Stimulated activated CD4-positive, alpha-beta T cell treated with anti-CD3 and anti-CD28 coated beads, Interleukin-1b, Interleukin-23, amount 100 ng/mL, for 1 hour (primary cell): ENCODE measurements at places on chromosomes 11 and 22.

DNA sequence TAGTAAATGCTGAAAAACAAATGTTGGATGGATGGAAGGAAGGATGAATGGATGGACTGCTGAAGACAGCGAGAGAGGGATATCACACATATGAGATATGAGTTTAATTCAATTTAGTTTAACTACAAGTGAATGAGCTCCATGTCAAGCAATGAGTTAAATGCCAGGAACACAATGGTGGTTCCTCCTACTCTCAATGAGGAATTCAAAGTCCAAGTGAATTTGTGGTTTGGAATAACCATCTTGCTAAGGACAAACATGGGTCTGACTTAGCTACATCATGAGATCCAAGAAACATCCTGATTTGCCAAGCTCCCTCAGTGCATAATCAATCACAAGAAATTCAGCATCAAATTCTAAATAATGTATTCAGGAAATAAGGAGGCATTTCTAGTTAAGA, 26.1 kb upstream of the PPP2R1B start:
- DNase-seq: no peak

- no peak for DNase-seq
Observed at GRCh38 chr11:79942090-79942489, 501.3 kb upstream of the TENM4 start.

GRCh38 chr22:23166841-23167616, 13.3 kb upstream of the BCR start:
- no peak for DNase-seq

GRCh38 chr11:86120807-86121206, 51.9 kb upstream of the PICALM start:
- DNase-seq: no peak

DNA sequence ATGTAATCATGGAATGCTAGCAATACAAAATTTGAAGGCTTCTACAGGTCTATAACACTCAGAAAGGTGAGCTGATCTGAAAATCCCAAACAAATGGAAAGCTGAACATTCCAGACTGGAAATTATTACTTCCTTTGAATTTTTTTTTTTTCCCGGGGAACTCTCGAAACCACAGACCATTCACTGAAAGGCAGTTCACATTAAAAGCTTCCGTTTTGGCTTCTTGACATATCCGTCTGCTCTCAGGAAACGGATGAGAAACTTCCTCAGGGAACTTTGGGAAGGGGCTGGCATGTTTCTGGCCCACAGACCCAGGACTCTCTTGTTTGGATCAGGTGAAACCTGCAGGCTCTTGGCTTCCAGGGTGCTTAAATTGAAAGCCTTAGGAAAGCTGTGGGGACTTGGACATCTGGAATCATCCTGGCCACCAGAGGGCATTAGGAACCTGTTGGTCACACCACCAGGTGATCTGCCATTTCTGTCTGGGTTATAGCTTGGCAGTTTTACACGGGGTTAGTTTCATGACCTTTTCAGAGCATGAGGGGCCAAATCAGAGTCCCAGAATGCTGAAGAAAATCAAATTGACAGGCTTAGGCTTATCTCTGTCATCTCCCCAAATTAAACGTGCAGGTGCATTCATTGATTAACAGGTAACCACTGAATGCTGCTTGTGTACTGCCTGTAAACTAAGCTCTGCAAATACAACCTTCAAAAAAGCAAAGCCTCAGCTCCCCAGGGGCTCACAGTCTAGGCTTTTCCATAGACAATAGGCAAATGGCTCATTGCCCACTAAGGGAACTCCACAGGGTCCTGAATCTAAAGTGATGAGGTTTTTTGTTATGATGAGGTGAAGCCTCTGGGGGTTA, 22.7 kb upstream of the GRAMD1B start:
- DNase-seq: peak; percentile 28

DNA sequence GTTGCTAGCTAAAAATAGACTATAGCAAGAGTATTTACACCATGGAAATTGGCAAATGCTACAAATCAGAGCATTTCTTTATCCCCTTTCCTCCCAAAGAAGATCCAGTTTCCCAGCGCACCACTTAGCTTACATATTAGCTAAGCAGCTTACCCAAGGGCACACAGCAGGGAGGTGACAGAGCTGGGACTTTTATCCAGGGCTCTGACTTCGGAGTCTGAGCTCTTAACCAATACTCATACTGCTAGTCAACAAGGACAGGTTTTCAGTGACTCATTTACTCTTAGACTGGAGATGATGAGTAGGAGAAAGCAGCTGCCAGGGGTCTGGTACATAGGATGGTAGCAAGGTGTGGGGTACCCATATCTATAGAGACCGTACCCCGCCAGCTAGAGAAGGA, 38.4 kb downstream of the NAV2 start:
- no peak for DNase-seq

DNA sequence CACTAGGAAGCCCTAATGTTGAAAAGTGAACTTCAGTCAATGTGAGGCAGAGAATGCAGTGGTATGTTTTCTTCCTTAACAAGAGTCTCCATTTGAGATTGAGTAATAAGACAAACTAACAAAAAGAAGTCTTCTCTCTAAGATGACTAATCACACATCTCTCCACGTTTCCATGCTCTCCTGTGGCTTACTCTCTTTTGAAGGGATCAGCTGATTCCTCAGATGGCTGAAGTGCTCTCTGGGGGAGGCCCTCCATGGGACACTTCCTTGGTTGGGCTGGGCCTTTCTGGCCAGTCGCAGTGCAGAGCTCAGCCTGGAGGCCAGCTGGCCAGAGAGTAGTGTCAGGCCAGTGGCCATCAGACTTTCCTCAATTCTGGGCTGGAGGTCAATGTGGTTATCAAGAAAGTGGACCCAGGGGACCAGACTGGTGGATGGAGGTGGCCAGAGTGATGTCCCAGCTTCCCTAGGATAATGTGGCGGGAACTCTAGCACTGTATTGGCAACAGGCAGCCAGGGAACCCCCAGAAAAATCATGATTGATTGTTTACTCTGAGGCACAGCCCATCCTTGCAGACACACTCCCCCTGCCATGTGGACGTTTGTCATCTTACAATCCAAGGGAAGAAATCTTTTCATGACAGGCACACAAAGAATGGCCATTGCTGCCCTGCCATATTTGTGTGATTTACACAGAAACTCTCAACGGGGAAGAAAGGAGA, 14.5 kb downstream of the CSRP3 start:
- no peak for DNase-seq

DNA sequence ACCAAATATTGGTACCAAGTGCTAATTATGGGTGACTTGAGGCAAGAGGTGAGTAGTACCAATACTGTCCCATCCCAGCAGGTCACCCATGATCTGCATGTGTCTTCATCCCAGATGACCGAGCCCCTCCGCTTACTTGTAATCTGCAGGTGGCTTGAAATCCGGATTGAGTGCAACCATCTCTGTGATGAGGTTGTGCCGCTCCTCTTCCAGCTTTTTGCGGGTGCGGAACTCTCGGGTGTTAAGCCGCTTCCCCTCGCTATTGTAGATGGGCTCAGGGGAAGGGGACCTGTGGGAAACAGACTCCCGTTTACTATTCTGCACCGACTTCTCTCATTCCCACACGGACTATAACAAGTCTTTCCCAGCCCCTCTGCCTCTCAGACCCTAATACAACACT, 8.2 kb downstream of the SF1 start:
- DNase-seq: no peak

GRCh38 chr22:36540867-36541642, 12.1 kb upstream of the EIF3D start:
- no peak for DNase-seq

DNA sequence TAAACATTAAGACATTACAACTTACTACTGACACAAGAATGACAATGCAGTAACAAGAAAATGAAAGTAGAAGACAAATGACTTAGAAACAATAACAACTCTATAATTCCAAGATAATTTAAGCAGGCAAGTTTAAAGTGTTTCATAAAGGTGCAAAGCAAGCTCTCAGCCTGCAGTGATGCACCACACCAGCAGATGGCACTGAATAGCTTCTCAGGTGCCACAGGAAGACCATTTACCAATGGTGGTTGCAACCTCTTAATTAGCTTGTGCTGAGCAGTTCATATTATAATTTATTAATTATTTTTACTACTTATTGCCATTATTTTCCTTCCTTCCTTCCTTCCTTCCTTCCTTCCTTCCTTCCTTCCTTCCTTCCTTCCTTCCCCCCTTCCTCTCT, 60.6 kb downstream of the NXPE2 start:
- DNase-seq: no peak
